ENCODE measurements at places on chromosomes 5 and 9.

DNA sequence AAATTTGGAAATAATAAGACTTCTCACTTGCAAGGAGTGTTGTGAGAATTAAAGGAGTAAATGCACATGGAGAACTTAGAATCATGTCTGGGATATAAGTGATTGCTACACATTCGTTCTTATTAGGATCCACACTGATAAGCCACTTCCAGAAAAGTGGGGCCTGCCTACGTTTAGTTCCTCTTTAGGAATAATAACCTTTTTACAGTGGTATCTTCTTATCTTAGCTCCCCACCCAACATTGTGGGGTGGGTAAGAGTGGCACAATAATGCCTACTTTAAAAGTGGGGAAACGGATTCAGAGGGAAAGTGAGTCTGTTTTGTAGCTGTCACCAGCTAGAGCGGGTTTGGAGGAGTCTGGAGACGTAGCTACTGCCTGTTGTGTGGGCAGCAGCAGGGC, 16.0 kb downstream of the DOCK2 start:
- no peak for DNase-seq

GRCh38 chr5:38382898-38383297, 124.5 kb downstream of the EGFLAM start:
- no peak for DNase-seq

DNA sequence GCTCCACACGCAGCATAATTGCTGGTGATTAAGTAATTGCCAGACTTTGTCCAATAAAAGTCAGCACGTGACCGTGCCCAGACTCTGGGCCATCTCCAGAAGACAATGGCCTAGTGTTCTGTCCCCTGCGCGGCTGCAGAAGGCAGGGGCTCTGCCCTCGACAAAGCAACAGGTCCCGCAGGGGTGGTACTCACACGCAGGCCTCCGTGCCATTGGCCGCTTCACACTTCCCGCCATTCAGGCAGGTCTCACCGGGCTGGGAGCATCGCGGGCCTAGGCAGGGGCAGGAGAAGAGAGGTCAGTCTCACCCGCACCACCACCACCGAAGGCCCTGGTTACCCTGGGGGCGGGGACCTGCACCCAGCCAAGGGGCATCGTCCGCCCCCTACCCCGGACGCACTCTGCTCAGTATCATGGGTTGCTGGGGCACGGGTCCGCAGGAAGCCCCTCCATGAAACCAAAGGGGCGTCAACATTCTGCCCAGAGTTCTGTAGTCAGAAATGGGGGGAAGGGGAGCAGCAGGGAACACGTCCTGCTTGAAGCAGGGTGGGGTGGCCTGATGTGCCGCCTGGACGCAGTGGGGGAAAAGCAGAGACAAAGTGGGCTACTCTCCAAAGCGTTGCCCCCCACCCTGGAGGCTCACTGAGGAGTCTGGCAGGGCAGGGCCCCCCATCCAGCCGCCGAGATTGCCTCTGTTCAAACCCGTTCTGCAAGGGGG, 1.9 kb downstream of the NOTCH1 start:
- DNase-seq, result no peak

- no peak for DNase-seq
These were observed 86.4 kb downstream of the NR3C1 start for GRCh38 chr5:143316844-143317631.

- no peak for DNase-seq
These were observed 83.9 kb upstream of the CXCL14 start for GRCh38 chr5:135662683-135663082.
